T-helper 9 cell (primary cell): ENCODE measurements at places on chromosomes 13 and 19.

DNA sequence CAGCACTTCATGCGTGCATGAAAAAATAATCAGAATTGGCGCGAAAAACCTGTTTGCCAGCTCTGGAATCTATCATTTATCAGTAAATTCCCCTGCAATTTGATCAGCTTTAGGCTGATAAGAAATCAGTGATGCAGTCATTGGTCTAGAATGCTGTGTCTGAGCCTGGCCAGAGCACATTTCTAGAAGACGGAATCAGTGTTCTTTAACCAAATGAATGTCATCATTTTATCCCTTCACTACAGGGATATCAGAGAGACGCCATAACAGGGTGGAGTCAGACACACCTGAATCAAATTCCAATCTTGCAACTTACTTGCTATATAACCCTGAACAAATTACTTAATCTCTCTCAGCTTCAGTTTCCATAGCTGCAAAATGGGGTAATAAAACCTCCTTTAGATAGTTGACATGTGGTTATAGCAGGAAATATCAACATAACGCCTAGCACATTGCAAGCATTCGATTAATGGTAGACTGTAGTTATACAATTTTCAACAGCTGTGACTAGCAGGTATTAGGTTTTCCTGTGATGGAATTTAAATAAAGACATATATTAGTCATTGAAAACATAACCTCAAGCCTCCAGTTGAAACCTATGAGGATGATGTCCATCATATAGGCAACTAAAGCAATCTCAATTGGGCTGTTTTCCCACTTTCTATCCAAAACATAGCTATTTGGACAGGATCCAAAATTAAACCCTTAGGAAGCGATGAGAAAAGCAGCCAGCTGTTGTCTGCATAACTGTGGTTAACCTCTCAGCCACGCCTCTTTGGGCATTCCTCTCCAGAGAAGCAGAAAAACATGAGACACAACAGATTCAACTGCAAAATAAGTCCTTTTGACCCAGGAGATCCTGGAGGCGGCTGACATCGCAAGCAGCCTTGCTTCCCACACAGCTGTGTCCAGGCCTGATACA, 51.6 kb upstream of the UBL3 start:
- peak; percentile 4 for DNase-seq

DNA sequence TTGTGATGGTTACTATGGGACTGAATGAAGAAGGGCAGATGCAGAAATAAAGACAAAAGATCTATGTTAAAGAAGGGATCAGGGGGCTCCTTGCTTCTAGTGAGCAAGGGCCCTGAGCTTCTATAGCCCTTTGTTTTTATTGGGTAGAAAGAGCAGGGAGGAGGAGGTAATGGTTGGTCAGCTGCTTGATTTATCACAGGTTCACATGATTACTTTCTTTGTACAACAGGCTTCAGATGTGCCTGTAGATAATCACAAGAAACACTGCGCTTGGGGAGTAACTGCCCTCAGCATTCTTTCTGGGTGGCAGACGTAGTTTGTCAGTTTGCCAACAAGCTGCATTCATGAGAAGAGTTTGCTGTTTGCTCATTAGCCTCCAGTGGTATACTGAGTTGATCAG, 4.8 kb upstream of the ZNF439 start:
- DNase-seq: no peak

- no peak for DNase-seq
These were observed 58.7 kb downstream of the IER2 start for GRCh38 chr19:13208672-13209483.

DNA sequence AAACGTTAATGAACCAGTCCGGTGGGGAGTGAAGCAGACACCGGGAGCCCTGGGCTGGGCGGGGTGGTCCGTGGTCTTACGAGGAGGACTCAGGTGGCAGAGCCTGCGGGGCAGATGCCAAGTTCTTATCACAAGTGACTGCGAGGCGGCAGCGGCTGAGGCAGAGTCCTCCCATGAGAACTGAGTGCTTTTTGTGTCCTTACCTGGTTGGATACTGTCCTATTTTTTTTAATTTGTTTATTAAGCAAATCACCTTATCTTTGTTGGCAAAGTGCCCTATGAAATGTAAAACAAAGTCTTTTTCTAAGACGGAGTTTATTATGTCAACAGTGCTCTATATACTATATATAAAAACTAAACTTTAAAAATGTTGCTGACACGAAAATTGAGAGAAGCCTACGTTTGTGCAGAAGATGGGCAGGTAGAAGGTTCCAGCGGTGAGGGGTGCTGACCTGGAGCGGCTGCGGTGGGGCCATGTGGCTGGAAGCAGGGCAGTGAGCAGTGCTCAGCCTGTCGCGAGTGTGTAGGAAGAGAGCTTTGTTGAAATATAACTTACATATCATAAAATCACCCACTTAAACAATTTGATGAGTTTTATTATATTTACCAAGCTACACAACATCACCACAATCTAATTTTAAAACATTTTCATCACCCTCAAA, 82.2 kb downstream of the ATP11A start:
- DNase-seq: no peak

DNA sequence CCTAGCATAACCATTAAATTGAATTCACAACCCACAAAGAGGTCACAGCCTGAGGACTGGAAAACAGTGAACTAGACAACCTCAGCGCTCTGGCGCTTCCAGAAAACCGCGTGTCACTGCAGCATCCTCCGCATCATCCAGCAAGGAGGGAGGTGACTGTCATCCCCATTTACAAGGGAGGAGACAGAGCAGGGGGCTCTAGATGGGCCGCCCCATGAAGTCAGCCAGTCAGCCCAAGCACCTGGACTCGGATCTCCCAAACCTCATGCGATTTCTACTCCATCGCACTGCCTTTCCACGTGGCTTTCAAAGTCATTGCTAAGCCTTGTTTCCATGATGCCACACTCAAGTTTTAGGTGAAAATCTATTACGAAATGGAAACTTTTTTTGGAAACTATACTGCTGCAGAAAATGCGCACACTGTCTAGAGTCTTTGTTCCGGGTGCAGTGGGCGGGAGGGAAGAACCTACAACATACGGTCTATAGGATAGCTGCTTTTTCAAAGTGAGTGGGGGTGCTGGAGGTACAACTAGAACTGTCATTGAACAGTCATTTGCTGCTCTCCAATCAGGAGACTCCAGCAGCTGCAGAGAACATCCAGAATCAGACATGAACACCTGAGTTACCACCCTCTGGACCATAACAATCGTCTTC, 2.8 kb downstream of the AP3D1 start:
- no peak for DNase-seq

GRCh38 chr13:101144808-101145419, 271.4 kb downstream of the NALCN start:
- DNase-seq: no peak

- DNase-seq: no peak
These were observed 3.1 kb upstream of the JUNB start for GRCh38 chr19:12788042-12788681.

- DNase-seq: no peak
These were observed 6.3 kb downstream of the CDADC1 start for GRCh38 chr13:49254007-49254406.

DNA sequence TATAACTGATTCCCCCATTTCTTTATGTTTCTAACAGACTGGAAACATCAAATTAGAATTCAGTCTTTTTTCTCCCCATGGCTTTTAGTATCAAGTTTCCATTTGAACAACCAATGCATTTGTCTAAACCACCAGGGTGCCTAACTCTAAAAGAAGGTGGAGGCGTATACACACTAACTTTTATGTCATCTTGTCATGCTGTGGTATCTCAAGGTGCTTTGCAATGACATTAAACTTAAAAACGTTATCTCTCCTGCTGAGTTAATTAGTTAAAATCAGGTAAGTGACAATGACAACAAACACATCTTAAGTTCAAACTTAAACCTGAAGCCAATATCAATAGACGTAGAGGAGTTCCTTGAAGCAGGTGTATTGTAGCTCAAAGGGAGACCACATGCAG, 1001.7 kb downstream of the PCDH17 start:
- DNase-seq: no peak

GRCh38 chr13:43170506-43170905, 147.1 kb downstream of the DNAJC15 start:
- no peak for DNase-seq

GRCh38 chr19:5271145-5271544, 69.5 kb downstream of the PTPRS start:
- DNase-seq: no peak

- DNase-seq: peak; percentile 65
These were observed 5.3 kb upstream of the HCN2 start for GRCh38 chr19:584240-585001.

GRCh38 chr19:31892060-31892459, 453.4 kb upstream of the ZNF507 start:
- DNase-seq: no peak

- DNase-seq: no peak
These were observed 152.1 kb downstream of the UQCRFS1 start for GRCh38 chr19:29060813-29061364.

DNA sequence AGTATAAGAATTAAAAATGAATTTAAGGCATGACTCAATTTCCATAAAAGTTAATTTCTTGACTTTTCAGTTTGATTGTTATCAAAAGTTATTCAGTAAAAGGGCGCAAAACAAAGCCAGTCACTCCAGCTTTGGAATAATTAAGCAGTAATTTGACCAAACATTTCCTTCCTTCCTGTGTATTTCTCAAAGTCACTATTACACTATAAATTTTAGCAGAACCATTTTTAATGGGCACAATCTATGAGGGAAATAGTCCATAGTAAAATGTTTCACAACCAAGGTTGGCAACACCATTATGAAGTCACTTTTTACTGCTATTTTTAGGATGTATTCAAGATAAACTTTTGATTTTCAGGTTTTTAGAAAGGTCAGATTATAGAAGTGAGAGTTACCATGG, 91.0 kb downstream of the DACH1 start:
- no peak for DNase-seq

GRCh38 chr13:41411522-41411921, 45.8 kb upstream of the RGCC start:
- DNase-seq: no peak

DNA sequence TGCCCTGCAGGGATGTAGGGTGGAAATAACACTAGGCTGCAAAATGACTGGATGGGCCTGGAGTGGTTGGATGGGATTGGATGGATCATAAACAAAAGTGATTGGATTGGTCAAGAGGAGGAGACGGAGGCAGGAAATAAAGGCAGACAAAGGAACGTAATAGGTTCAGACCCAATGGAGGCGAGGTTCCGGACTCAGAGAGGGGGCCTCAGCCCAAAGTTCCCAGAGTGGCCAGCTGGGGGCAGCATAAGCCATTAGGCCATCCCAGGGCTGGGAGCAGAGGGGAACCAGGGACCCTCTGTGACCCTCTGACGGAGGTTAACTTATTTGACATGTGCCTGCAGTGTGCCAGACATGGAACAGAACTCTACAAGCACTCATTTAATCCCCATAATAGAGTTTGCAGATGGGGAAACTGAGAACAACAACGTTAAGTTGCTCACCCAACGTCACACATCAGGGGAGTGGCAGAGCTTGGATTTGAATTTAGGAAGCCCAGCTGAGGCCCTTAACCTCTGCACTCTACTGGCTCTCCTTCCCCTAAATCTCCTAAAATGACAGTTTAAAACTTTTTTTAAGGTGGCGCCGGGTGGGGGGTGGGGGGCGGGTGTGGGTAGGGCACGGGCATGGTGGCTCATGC, 15.3 kb upstream of the MAP1S start:
- peak; percentile 70 for DNase-seq

DNA sequence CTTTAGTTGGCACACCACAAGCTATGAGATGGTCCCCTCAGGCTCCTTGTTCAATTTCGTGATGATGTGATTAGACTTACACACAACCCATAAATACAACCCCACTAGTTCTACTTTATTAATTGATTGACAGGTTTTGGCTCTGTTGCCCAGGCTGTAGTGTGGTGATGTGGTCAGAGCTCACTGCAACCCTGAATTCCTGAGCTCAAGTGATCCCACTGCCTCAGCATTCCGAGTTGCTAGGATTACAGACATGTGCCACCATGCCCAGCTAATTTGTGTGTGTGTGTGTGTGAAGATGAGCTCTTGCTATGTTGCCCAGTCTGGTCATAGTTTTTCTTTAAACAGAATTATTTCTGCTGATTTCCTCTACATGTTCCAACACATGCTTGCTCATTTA, 17.5 kb upstream of the HTR2A start:
- DNase-seq: no peak

DNA sequence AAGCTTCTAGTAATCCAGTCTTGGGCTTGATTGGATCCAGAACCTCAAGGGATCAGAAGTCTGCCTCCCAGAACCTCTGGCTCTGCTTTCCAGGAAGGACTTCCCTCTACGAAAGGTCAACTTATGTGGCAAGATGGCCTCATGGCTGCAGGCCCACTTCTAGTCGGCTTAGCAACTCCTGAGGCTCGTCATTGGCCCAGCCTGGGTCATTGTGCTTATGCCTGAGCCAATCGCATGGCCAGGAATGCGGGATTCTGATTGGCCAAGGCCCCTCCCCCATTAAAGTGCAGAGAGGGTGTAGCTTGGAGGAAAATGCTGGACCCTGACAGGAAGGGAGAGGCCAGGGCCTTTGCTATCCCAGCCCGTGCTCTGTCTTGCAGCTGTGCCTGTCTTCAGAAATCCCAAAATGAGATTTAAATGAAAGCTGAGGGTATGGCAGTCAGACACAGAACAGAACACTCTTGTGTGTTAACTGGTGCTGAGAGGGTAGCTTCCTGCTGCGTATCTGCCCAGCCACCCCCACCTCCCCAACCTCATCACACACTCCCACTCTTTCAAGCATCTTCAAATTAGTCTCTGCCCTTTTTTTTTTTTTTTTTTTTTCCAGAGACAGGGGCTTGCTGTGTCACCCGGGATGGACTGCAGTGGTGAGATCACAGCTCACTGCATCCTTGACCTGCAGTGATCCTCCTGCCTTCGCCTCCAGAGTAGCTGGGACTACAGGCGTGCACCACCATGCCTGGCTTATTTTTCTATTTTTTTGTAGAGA, 5.5 kb upstream of the CCNE1 start:
- no peak for DNase-seq

GRCh38 chr13:71864094-71864985, 2.7 kb downstream of the DACH1 start:
- DNase-seq: no peak

- DNase-seq: no peak
These were observed 289.4 kb downstream of the FOXO1 start for GRCh38 chr13:40376867-40377535.

- DNase-seq: no peak
These were observed 26.0 kb downstream of the IRS2 start for GRCh38 chr13:109760402-109760801.

- no peak for DNase-seq
These were observed 96.3 kb upstream of the GPR183 start for GRCh38 chr13:99403458-99403971.
